ENCODE measurements at places on chromosomes 12 and 14. TPM values are rescaled to one million over a fixed set of nuclear protein-coding genes. Genes with fewer than 3 reads are reported as not detected.

The PRH1 gene
- total RNA-seq: 27.6 TPM

The FOXA1 gene
- total RNA-seq: not detected

The MUCL1 gene
- not detected for total RNA-seq

The BCDIN3D gene
- 10.4 TPM for total RNA-seq

The RNASE7 gene
- not detected for total RNA-seq

The OVCH1 gene
- not detected for total RNA-seq

The RFX4 gene
- not detected for total RNA-seq

The CIROP gene
- total RNA-seq: not detected

The CSAD gene
- 34.6 TPM for total RNA-seq

The SMCO2 gene
- total RNA-seq: not detected

The KERA gene
- total RNA-seq: not detected

The EML5 gene
- total RNA-seq: 3.8 TPM

The INSM2 gene
- total RNA-seq: not detected

The LHX5 gene
- total RNA-seq: not detected

The CCDC38 gene
- total RNA-seq: 0.42 TPM

Data from activated B cell treated with CpG ODN at 0.5 μM for 24 hours (primary cell).